ENCODE measurements at places on chromosomes 6 and 20.

GRCh38 chr20:9160331-9160730, 91.4 kb downstream of the PLCB4 start:
- DNase-seq, result no peak

DNA sequence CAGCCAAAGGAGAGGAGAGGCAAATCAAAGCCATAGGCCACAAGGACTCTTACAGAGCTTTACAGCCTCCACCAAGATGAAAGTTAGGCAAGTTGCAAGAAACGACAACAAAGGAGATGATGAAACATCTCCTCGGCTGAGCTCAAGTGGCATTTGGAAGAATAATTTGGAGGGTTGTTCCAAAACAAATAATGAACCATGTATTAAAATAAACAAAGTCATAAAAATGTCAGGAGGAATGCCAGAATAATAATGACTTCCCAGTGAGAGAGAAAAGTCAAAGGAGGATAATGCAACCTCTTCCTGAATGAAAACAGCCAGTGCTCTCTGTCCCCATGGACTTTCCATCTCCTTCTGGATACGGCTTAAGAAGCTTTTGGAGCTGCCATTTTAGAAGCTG, 371.4 kb upstream of the ID4 start:
- DNase-seq, result no peak

DNA sequence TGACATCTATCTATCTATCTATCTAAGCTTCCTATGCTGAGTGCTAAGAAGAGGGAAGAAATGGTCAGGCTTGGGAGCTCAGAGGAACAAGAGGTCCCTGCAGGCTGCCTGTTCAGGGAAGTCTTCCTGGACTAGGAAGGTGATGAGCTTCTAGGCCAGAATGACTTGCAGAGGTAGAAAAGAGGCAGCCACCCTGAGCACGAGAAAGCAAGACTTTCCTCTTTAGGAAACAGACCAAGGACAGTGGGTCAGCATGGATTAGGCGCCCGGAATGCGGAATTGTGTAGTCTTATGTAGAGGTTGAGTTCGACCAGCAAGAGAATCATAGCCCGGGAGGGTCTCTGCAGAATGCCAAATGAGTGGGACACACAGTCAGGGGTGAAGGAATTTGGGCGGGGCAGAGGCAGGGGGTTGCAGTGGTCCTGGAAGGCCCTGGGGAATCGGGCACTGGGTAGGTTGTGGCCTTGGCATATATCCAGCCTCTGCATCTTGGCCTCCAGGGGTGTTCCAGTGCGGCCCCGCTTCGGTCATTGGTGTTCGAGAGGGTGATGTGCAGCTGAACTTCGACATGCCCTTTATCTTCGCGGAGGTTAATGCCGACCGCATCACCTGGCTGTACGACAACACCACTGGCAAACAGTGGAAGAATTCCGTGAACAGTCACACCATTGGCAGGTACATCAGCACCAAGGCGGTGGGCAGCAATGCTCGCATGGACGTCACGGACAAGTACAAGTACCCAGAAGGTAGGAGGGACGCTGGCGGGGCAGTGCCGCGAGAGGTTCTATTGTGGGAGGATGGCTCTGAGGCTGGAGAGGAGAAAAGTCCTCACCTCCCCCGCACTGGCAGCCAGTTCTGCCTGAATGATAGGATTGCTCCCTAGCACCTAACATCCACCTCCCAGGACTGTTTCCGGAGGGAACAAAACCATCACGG, 32.1 kb downstream of the TGM3 start:
- DNase-seq, result no peak

DNA sequence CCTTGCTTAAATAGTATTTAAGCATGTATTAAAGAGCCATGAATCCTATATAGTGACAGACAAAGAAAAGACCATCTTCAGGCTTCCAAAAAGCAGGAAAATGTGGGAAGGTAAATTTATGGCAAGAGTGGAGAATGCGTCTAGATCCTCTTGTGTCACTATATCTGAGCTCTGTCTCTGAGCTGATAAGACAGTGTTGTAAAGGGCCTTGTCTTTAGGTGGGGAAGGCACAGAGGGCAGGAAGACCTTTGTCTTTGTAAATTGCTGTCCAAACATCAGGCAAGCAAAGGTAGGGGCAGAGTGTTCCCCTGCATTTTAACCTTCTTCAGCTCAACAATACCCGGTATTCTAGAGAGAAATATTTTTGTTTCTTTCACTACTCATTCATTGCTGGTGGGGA, 33.9 kb upstream of the MBOAT1 start:
- no peak for DNase-seq

GRCh38 chr6:167350731-167351655, 26.1 kb downstream of the TTLL2 start:
- DNase-seq, result peak; percentile 68

DNA sequence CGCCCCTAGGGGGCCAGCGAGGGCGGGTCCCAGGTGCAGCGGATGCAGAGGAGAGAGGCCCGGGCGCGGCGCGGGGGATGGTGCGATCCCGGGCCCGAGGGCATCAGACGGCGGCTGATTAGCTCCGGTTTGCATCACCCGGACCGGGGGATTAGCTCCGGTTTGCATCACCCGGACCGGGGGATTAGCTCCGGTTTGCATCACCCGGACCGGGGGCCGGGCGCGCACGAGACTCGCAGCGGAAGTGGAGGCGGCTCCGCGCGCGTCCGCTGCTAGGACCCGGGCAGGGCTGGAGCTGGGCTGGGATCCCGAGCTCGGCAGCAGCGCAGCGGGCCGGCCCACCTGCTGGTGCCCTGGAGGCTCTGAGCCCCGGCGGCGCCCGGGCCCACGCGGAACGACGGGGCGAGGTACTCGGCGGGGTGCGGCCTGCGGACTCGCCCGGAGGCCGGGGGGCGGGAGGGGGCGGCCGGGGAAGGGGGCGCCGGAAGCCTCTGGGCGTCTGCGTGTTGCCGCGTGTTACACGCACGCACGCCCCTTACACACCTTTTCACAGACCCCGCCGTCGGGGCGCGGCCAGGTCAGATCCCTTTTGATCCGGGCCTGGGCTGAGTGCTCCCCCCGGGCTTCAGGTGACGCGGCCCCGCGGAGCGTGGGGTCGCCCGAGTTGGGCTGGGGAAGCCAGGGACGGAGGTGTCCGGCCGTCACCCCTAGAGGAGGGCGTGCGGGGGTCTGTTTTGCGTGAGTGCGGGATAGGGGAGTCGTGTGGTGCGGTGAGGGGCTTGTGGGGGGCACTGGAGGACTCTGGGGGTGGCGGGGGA, 412 bp downstream of the TRIB3 start:
- peak; percentile 19 for DNase-seq

GRCh38 chr20:55200317-55200716, 724.9 kb downstream of the DOK5 start:
- DNase-seq, result no peak

GRCh38 chr20:10711903-10712451, 38.2 kb upstream of the JAG1 start:
- no peak for DNase-seq

- no peak for DNase-seq
Measured at GRCh38 chr6:128456510-128457230, 63.7 kb downstream of the PTPRK start.

DNA sequence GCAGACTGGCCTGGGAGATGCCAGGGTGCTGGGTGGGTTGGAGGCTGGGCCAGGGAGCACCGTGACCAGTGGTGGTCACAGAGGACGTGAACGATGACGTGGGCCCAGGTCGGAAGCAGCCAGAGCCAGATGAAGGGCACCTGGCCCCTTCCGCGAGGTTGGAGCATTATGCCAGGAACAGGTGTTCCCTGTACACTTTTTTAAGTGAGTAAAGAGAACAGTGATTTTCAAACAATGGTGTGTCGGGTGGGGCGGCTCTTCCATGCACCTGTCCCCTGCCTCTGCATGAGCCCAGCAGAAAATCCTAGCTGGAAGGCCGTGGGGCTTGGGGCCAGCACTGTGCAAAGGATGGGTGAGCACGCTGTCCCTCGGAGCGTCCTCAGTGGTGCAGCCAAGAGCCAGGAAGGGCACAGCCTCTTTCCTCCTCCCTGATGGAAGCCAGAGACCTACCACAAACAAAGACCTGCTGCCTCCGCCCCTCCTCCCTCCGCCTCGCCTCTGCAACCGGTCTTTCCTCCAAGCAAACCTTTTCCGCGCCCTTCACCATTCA, 350.5 kb downstream of the ZFAND3 start:
- no peak for DNase-seq

DNA sequence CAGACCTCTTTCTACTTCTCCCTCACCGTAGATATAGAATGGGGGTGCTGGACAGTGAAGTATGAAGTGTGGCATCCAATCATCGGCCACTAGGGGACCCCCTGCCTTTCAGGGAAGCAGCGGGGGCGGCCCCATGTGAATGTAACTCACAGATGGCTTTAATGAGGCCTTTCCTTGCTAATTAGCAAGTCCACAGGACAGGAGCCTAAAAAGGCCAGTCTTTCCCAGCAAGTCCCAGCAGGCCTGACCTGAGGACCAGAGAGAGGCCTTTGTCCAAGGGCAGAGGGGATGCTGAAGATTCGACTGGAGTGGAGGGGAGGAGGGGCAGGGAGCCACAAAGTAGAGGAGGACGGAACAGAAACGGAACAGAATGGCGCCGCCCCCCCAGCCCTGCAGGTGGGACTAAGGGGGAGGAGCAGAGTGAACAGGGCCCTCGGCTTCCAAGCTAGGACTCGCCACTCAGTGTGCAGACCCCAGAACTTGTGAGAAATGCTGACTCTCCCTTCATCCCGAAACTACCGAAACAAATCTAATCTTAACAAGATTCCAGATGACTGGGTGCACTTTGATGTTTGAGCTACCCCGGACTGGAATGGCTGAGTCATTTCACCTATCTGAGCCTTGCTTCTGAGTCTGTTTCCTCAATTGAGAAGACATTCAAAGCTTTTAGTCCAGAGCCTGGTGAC, 5.8 kb downstream of the C6orf132 start:
- DNase-seq, result no peak

GRCh38 chr20:19749618-19750071, 8.4 kb upstream of the RIN2 start:
- no peak for DNase-seq

DNA sequence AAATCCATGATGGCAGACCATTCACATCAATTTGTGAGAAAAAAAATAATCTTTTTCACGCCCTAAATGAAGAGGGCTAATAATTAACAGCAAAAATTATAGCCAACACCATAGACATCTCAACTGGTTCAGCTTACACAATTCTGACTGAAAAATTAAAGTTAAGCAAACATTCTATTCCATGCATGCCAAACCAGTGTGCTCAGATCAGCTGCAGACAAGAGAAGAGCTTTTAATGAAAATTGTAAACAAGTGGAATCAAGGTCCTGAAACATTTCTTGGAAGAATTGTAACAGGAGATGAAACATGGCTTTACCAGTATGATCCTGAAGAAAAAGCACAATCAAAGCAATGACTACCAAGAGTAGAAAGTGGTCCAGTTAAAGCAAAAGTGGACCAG, 710.4 kb downstream of the EPHA7 start:
- no peak for DNase-seq

GRCh38 chr6:133115946-133116345, 125.2 kb upstream of the EYA4 start:
- DNase-seq, result no peak

DNA sequence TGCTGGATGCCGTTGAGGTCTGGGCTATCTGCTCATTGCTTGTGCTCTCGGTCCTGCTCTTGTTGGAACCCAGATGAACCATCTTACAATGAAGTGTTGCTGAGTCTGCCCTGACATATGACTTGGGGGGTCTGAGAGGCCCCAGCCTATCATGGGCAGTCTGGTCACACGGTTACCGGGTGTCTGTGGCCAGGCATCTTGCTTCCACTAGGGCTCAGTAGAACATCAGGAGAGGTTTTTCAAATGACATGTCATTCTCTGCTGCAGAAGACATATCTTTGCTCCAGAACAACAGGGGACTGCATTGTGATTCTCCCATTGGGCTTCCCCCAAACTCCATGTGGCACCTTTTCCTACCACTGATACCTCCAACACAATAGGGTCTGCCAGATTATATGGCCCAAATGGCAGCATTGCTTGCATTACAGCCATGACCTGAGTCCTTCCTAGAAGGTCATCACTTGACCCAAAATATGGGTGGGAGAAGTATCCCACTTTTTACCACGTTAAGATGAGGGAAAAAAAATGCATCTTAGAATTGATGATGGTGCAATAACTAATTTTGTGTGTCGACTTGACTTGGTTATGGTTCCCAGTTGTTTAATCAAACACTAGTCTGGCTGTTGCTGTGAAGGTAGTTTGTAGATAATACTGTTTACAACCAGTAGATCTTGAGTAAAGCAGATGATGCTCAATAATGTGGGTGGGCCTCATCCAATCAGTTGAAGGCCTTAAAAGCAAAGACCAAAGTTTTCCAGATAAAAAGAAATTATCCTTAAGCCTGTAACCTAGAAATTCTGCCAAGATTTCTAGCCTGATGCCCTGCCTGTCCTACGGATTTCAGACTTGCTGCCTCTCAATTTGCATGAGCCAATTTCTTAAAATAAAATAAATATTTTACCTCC, 241.0 kb downstream of the QKI start:
- no peak for DNase-seq

DNA sequence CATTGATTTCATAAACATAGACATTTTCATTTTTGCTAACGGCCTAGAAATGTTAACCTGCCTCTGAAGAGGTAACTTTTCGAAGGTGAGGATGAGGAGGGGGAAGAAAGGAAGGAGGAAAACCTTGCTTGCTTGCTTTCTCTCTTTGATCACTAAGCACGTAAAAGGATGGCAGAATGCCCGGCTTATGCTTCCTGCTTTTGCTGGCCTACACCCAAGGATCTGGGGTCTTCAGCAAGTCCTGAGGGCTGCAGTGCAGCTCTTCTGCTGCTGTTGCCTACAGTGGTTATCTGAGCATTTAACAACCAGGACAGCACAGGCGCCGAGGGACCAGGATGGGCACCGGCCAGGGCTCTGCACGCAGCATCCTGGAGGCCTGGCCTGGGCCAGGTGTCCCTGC, 150.8 kb upstream of the TAB2 start:
- no peak for DNase-seq

GRCh38 chr6:101116337-101116736, 235.2 kb upstream of the ASCC3 start:
- DNase-seq, result no peak

DNA sequence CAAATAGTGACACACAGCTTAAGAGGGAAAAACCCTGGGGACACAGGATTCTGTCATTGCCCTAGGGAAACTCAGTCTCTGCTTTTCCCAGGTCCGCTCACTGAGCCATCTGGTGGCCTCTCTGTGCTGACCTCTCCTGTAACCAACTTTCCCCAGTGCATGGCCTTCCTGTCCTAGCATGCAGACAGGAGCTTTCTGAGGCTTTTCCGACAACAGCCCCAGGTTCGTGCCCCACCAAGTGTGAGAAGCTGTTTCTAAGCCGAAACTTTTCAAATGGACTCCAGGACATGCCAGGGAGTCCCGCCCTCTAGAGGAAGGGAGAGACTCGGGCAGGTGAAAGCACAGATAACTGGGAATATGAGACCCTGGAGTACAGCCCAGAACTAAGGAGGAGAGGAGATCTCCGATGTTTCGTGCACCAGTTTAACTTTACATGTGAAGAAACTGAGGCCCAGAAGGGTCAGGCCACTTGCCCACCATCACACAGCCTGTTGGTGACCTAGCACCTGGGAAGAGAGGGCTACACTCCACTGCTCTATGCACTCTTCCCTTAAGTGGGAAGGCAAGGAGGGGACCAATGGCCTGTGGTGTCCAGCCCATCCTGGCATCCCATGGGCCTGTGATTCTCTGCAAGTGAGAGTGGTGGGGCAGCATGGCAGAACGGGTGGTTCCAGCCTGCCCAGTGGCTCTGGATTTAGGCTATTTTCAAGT, 46.2 kb downstream of the RPP40 start:
- no peak for DNase-seq

All from activated CD8-positive, alpha-beta memory T cell treated with anti-CD3 and anti-CD28 coated beads for 4 hours (primary cell).